ENCODE measurements at places on chromosomes 5 and 9.

- H3K27ac ChIP-seq, result no peak overlapping the region
- H3K27me3 ChIP-seq, result no peaks in the 10 kb centered on the region
- H3K4me1 ChIP-seq, result no peaks in the 10 kb centered on the region
These were observed 109.6 kb downstream of the ZCCHC7 start for GRCh38 chr9:37229882-37230482.

DNA sequence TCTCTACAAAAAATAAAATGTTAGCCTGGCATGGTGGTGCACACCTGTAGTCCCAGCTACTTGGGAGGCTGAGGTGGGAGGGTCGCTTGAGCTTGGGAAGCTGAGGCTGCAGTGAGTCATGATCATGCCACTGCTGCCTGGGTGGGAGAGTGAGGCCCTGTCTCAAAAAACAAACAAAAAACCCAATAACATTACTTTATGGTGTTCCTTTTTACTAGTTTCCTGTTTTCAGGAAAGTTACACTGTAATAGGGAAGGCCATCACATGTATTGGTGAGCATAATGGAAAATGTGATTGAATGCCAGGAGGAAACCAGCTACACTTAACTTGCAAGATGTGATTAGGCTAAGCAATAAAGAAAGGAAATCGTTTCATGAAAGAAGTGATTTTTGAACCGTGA lies 42.7 kb downstream of the SV2C start:
- DNase-seq, result no peak
- no peaks in the 10 kb centered on the region for H3K27me3 ChIP-seq
- no peak overlapping the region for H3K4me3 ChIP-seq
- no peaks in the 10 kb centered on the region for H3K4me1 ChIP-seq

DNA sequence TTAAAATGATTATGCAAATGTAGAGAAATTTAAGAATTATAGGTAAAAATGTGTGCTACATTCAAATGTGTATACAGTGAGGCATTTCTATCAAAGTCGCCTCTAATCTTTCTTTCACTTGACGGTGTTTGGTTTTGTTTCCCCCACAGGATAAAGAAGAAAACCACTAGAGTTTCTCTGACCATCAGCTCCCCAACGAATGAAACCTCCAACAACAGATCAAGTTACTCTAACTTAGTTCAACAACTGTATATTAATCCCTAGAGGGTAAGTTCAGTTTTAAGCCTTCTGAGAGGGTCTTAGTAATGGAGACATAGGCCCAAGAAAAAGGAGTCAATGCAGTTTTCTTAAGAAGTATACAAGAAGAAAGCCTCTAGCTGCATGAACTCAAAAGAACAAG lies 11.5 kb upstream of the MYOT start:
- no peaks in the 10 kb centered on the region for H3K27me3 ChIP-seq
- no peaks in the 10 kb centered on the region for H3K4me1 ChIP-seq
- no peak for DNase-seq
- no peak overlapping the region for H3K4me3 ChIP-seq

GRCh38 chr5:116947691-116948528 lies 373.3 kb upstream of the SEMA6A start:
- no peaks in the 10 kb centered on the region for H3K4me1 ChIP-seq
- H3K36me3 ChIP-seq, result no peaks in the 10 kb centered on the region
- no peak overlapping the region for H3K27ac ChIP-seq
- no peaks in the 10 kb centered on the region for H3K27me3 ChIP-seq

- no peaks in the 10 kb centered on the region for H3K4me1 ChIP-seq
- H3K36me3 ChIP-seq, result no peaks in the 10 kb centered on the region
These were observed 15.9 kb upstream of the WNT8A start for GRCh38 chr5:138067945-138068344.

Data from thyroid gland (tissue), 4 donors.